Activated naive CD4-positive, alpha-beta T cell treated with anti-CD3 and anti-CD28 coated beads, Interleukin-2, amount 50 U/mL, for 16 hours (primary cell): ENCODE measurements at places on chromosomes 3 and 15.

- no peak for DNase-seq
Observed at GRCh38 chr3:52539010-52539653, 2.7 kb downstream of the UQCC5 start.

GRCh38 chr3:31157893-31158620 is 263.6 kb upstream of the GADL1 start:
- no peak for DNase-seq

GRCh38 chr3:33612607-33613006 is 105.4 kb downstream of the CLASP2 start:
- DNase-seq: no peak

GRCh38 chr3:52225452-52226228 is at the start of gene TLR9:
TLR9 (minus strand) TSS chr3:52225645; CDS start chr3:52225529, 116 bp downstream.
- peak; percentile 42 for DNase-seq

- no peak for DNase-seq
Observed at GRCh38 chr3:62335196-62335595, 38.2 kb downstream of the FEZF2 start.

DNA sequence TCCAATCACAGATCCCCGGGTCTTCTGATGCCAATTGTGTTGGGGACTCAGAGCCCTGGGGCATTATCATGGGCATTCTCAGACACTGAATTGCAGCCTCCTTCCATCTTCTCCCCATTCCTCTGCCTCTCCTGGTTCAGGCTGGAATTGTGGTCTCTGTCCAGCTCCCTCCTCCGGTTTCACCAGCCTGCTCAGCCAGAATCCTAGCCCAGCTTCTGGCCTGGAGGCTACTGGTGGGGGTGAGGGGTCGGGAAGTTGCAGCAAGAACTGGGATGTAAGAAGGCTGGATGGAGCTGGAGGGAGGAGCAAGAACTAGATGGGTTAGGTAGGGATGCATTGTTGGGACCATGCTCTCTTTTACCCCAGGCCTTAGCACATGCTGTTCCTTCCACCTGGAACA is 53.5 kb downstream of the TLE3 start:
- DNase-seq: no peak
